ENCODE measurements at places on chromosomes 2 and 18.

GRCh38 chr2:17628349-17629261 is 88.1 kb downstream of the VSNL1 start:
- no peak for DNase-seq

DNA sequence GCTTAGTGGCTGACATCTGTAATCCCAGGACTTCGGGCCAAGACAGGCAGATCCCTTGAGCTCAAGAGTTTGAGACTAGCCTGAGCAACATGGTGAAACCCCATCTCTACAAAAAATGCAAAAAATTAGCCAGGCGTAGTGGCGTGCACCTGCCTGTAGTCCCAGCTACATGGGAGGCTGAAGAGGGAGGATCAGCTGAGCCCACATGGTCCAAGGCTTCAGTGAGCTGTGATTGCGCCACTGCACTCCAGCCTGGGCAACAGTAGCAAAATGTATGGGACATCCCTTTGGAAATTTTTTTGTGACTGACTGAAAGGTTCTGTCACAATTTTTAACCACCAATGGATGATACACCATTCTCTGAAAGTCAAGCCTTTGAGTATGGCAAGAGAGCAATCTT is 6.3 kb upstream of the COLEC12 start:
- DNase-seq = no peak

GRCh38 chr2:186687807-186688211 is 6.1 kb upstream of the FAM171B start:
- no peak for DNase-seq

- DNase-seq = no peak
These were observed 241.2 kb downstream of the RPIA start for GRCh38 chr2:88932686-88933085.

GRCh38 chr2:158042245-158042644 is 59.4 kb upstream of the UPP2 start:
- DNase-seq = no peak

DNA sequence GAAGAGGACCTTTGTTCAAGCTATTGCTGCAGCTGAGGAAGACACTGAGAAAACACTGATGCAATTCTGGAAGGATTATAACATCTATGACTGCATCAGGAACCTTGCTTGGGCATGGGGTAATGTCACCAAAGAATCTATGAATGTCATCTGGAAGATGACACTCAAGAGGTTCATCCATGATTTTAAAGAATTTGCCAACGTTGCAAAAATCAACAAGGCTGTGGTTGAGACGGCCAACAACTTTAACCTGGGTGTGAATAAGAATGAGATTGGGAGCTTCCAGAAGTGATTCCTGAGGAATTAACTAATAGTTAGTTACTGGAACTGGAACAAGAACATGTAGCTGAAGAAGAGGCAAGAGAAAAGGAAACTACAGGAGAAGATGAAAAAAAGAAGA is 126.4 kb upstream of the SP5 start:
- no peak for DNase-seq

DNA sequence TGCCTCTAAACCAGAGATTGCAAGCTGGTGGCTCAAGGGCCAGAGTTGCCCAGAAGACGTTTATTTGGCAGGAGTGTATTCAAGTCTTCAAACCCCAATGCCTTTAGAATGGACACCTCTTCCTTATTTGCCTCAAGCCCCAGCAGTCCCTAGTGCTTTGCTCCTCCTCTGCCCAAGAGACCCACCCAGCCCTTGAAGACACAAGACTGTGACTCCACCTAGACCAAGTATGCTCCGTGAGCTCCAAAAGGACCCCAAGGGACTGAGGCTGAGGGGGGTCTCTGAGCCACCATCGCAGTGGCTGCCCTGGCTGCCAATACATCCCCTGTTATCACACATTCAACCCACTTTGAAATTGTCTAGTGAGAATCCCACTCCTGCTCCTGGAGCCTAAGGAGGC is 99.3 kb downstream of the COL6A3 start:
- DNase-seq = no peak

DNA sequence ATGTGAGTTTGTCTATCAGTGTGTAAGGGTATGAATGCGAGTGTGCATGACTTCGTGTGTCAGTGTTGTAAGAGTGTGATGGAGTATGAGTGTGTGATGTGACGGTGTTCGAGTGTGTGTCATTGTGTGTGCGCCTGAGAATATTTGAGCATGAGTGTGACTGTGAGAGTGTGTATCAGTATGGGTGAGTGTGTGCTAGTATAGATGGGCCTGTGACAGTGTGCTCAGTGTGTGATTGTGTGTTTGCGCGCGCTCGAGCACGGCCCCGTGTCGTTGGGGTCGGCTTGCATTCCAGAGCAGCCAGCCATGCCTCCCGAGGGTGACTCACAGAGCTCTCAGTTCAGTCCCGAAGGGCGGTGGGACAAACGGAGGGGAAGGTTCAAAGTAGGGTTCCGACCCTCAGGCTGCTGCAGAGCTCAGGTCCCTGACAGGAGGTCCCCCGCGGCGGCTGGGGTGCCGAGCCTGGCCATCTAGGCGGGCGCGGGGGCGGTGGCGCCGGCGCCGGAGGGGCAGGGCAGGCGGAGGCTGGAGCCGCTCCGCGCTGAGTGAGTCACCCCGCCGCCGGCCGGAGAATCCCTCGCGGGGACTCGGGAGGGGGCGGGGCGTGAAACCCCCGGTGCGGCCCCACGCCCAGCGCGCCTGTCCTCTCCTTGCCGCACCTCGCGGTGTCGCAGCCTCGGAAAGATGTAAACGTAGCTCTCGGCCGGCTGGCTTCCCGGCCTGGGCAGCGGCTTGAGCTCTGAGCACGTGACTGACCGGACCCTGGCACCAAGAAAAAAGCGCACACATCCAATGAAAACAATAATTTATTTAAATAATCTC is 3.8 kb downstream of the DLX2 start:
- no peak for DNase-seq

DNA sequence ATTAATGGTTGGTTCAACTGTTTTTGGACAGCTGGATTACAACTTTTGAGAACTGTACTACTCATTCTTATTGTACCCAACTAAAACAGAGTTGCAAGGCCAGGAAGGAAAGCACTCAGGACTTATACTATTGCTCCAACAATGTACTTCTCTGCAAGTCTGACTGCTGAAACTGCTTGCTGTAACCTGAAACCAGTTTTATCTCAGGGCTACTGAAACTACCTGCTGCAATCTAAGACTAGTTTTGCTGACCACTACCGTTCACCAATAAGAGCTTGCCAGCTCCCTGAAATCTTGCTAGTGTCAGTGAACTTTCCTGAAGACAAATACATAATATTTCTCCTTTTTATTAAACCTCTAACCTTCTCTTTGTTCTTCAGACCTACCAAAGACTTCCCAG is 157.3 kb downstream of the CDCA7 start:
- no peak for DNase-seq

- DNase-seq = no peak
These were observed 1216.1 kb upstream of the FAM98A start for GRCh38 chr2:34815052-34815741.

DNA sequence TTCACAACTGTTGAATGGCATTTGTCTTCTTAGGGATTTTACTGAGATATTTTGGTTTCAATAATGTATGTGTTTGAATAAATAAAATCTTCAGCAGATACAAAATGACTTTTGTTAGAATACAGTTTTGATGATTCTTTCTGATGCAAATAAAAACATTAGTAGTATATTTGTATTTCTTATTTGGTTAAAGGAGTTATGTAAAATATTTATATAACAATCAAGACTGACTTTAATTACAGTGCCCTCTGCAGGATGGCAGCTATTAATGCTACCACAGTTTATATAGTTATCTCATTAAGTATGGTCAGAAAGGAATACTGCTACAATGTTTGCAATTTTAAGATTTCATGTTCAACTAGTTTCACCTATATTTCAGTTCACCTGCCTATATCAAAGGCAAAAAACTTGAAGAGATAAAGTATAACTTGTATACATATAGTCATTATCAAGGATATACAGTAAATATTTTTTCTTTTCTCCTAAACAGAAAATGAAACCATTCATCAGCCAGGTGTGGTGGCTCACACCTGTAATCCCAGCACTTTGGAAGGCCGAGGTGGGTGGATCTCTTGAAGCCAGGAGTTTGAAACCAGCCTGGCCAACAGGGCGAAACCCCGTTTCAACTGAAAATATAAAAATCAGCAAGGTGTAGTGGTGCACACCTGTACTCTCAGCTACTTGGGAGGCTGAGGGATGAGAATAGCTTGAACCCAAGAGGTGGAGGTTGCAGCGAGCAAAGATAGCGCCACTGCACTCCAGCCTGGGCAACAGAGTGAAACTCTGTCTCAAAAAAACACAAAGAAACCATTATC is 19.8 kb downstream of the ARL5A start:
- DNase-seq = peak; percentile 61

DNA sequence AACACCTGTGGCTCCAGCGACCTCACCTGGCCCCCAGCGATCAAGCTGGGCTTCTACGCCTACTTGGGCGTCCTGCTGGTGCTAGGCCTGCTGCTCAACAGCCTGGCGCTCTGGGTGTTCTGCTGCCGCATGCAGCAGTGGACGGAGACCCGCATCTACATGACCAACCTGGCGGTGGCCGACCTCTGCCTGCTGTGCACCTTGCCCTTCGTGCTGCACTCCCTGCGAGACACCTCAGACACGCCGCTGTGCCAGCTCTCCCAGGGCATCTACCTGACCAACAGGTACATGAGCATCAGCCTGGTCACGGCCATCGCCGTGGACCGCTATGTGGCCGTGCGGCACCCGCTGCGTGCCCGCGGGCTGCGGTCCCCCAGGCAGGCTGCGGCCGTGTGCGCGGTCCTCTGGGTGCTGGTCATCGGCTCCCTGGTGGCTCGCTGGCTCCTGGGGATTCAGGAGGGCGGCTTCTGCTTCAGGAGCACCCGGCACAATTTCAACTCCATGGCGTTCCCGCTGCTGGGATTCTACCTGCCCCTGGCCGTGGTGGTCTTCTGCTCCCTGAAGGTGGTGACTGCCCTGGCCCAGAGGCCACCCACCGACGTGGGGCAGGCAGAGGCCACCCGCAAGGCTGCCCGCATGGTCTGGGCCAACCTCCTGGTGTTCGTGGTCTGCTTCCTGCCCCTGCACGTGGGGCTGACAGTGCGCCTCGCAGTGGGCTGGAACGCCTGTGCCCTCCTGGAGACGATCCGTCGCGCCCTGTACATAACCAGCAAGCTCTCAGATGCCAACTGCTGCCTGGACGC is 4.9 kb downstream of the GPR35 start:
- DNase-seq = no peak

DNA sequence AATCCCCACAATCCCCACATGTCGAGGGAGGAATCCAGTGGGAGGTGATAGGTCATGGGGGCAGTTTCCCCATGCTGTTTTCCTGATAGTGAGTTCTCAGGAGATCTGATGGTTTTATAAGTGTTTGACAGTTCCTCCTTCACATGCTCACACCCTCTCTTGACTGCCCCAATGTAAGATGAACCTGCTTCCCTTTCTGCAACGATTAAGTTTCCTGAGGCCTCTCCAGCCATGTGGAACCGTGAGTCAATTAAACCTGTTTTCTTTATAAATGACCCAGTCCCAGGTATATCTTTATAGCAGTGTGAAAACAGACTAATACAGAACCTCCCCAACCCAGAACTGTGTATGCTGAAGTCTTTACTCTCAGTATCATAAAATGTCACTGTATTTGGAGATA is 289.5 kb upstream of the MMADHC start:
- DNase-seq = no peak

DNA sequence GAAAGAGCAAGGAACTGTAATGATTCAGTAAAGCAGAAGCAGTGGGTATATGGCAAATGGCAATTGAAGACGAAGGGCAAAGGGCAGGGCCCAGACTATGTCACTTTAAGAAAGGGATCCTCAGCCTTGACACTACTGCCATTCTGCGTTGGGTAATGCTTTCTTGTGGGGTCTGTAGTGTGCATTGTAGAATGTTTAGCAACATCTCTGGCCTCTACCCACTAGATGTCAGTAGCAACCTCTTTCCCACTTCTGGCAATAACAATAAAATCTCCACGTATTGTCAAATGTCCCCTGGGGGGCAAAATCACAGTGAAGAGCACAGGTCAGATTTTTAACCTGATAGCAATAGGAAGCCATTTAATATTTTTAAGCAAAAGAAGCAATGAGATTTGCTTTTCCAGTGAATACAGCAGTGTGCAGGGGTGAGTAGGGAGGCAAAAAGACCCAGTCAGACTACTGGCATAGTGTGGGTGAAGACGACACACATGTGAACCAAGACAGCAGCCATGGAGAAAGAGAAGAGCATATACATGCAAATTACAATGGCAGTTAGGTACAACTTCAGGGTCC is 209.5 kb downstream of the DYM start:
- DNase-seq = peak; percentile 25

DNA sequence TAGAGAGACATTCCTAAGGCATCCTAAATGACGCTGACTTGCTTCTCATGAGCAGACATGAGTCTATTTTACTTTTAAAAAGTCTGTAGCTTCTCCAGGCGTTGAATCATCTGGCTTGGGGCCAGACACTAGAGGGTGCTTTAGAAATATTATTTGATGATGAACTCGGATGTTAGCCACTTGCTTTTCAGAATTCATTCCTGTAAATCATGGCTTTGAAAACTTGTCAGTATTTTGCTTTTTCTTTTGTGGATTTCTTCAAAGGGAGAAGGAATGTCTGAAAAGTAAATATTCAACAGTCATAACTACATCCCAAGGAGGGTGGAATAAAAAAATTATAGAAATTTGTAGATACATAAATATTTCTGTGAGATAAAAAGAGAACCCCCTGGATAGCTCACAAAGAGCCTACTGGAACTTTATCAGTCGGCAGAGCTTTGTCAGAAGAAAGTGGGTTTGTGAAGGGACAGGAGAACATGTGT is 370.8 kb downstream of the OSR1 start:
- DNase-seq = peak; percentile 10

DNA sequence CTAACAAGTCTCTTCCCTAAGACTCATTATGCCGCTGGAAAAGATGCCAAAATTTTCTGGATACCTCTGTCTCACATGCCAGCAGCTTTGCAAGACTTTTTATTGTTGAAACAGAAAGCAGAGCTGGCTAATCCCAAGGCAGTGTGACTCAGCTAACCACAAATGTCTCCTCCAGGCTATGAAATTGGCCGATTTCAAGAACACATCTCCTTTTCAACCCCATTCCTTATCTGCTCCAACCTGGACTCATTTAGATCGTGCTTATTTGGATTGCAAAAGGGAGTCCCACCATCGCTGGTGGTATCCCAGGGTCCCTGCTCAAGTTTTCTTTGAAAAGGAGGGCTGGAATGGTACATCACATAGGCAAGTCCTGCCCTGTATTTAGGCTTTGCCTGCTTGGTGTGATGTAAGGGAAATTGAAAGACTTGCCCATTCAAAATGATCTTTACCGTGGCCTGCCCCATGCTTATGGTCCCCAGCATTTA is 26.3 kb downstream of the DHRS9 start:
- peak; percentile 71 for DNase-seq

DNA sequence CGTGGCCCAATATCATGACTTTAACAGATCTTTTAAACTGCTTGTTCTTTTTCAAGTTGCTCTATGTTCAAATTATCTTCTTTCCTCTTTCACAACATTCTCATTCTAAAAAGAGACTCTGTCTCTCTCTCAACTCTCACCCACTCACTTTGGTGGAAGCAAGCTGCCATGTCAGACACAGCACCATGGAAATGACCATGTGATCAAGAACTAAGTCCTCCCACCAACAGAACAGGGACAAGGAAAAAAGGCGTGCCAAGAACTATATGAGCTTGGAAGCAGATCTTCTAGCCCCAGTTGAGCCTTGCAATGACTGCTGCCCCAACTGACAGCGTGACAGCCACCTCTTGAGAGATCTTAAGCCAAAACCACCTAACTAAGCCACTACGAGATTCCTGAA is 23.9 kb downstream of the BAZ2B start:
- DNase-seq = peak; percentile 25

GRCh38 chr18:69455125-69455524 is 54.4 kb downstream of the DOK6 start:
- no peak for DNase-seq
